H54 (cell line): ENCODE measurements at places on chromosomes 7 and 10.

- DNase-seq = no peak
These were observed 2.0 kb downstream of the TRAPPC14 start for GRCh38 chr7:100156331-100157068.

GRCh38 chr7:135170274-135170997, at the start of gene CYREN:
TSS of gene CYREN (minus strand) at chr7:135170707. CDS start at chr7:135168922, 1,785 bp downstream.
- peak; percentile 92 for DNase-seq

GRCh38 chr7:13802651-13803050, 186.8 kb downstream of the ETV1 start:
- no peak for DNase-seq

- no peak for DNase-seq
These were observed 998.7 kb downstream of the LRMDA start for GRCh38 chr10:76430061-76430645.

GRCh38 chr7:45072131-45073030, 16.4 kb downstream of the NACAD start:
- DNase-seq = no peak

DNA sequence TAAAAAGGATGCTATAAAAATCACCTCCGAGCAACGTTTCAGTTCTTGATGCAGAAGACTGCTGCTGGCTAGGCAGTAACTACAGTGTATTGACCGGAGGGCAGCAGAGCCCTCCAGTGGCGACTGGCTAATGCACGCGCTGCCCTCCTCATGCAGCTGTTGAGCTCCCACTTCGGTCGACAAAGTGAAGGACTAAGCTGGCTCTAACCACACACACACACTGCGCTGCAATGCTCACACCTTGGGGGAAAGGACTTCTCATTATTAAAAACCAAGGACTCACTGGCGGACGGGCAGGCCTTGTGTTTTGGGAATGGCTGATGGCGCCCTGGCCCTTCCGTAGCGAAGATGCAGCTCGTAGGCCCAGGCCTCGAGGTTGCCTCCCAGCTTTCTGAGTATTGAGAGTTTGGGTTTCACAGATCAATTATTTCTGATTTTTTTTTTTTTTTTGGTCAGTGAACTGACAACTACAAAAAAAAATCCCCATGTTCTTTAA, 120.9 kb upstream of the DIP2C start:
- no peak for DNase-seq

DNA sequence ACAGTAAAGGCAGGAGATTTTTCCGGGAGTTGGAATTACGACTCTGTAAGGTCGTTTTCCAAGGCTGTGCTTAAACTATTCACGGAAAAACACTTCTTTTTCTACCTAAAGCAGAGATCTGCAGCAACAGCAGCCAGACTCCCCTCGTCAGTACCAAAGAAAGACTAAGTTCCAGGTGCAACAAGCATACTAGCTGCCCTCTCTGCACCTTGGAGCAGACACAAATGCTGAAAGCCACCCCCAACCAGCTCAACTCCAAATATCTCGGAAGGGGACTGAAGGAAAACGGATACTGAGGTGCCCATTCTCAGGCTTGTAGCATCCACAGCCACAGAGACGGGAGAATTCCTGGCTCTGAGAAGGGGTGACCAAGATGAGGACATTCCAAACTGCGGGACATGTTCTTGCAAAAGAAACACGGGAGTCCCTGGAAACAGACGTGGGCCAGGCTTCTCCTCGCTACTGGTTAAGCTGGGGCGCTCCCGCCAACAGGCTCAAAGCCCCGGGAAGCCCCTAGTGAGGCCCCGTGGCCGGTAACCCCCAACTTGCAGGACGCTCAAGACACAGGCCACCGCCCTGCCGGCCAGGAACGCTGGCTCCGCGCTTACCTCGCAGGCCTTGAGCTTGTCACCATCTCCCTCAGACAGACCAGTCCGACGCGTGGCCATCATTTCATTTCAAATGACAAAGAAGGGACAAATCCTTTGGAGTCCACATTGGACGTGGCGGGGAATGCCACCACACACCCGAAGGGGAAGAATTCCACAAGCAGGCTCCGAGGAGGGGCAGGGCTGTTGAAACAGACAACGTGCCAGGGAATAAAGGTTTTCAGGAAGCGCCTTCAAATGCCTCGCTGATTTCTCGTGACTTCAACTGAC, 2.2 kb downstream of the ARHGAP21 start:
- no peak for DNase-seq

DNA sequence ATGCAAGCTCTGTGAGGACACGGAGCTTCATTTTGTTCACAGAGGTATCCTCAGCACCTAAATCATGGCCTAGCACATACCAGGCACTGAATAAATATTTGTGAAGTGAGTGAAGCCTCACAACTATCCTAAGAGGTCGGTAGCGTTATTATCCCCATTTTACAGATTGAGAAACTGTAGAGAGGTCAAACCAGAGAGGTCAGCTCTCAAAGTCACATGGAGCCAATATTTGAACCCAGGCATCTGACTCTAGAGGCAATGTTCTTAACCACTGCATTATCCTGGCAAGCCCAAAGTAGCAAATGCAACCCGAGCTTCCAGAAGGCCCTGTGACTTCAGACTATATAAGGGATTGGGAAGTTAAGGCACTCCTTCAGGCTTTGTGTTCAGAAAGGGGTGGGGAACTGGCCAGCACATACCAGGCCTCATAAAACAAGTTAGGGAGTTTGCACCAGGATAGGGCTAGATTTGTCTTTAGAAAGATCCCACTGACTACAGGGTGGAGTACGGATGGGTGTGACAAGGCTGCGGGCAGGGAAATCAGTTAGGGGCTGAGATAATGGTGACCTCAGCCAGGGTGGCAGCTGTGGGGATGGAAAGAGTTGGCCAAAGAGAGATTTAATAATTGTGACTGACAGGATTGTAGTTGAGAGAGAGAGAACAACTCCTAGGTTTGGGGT, 101.4 kb downstream of the TBXAS1 start:
- DNase-seq = no peak

DNA sequence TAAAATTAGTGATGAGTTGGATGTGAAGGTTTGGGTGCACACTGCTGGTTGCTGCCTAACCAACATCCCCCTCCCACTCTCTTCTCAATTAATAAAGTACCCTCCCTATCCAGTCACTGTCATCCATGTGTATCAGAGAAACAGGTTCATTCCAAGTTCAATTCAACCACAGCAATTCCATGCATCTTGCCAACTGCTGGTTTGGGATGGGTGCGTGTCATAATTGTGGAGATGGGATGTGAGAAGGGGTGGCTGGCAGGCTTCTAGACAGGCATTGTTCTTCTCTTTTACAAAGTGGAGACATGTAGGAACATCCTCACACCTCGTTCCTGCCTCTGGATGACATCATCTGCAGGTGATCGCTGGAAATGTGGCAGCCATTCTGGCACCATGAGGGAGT, 7.5 kb upstream of the CNPY1 start:
- no peak for DNase-seq

DNA sequence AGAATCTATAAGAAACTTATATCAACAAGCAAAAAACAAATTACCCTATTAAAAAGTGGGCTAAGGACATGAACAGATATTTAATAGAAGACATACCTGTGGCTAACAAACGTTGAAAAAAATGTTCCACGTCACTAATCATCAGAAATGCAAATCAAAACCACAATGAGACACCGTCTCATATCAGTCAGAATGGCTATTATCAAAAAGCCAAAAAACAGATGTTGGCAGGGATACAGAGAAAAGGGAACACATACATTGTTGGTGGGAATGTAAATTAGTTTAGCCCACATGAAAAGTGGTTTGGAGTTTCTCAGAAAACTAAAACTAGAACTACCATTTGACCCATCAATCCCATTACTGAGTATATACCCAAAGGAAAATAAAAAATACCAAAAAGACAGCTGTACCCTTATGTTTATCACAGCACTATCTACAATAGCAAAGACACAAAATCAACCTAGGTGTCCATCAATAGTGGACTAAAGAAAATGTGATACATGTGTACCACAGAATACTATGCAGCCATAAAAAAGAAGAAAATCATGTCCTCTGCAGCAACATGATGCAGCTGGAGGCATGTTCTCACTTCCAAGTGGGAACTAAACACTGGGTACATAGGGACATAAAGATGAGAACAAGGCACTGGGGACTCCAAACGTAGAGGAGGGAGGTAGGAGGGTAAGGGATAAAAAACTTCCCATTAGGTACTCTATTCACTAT, 83.8 kb upstream of the TMEM168 start:
- DNase-seq = no peak

DNA sequence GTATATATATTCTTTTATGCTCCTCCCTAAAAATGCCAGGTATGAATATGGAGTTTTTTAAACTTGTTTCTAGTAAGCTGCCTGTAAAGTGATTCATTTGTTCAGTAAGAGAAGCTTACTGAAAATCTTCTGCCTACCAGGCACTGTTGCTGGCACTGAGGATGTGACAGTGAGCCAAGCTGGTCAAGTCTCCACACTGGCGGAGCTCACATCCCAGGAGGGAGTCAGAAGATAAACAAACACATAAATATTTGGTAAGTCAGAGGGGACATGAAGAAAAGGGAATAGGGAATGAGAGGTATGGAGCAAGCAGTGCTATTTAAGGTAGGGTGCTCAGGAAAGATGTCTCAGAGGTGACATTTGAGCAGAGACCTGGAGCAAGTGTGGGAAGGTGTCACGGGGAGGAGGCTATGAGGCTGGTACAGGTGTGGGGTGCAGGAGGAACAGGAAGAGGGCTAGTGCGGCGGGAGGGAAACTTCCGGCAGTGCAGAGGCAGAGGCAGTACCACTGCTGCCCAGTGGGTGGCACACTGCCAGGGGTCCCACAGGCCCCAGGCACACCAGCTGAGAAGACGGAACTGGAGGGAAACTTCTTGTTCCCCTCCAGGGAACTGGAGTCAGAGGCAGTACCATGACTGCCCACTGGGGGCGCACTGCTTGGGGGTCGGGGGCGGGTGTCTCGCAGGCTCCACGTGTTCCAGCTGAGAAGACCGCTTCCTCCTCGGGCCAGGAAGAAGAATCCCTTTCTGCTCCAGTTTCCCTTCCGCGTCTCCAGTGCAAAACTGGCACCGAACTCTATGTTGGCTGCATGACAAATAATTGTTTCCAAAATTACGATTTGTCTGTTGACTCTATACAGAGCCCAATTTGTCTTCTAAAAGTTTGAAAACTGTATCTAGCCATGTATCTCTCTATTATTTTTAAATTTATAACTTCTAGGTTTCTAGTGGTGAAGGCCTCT, 161.0 kb downstream of the TEX36 start:
- DNase-seq = peak; percentile 6
